ENCODE measurements at places on chromosomes 4 and X.

GRCh38 chrX:65601530-65602220 lies 65.8 kb upstream of the MSN start:
- no peak for DNase-seq

DNA sequence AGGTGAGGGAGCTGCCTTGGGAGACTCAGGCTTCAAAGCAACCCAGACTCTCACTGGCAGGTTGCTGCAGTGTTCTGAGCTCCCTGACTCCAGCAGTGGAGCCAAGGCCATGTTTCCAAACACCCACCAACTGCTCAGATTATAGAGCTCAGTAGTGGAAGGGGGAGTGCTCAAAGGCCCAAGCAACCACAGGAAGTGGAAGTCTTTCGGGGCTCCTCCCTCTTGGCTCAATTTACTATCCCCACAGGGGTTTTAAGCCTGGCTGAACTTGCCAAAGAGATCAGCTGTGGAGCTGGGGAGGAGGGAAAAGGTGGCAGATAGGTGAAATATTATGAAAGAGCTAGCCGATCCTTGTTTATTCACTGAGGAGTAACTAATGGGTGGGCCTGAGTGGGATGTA lies 82.5 kb downstream of the HPRT1 start:
- DNase-seq: no peak

DNA sequence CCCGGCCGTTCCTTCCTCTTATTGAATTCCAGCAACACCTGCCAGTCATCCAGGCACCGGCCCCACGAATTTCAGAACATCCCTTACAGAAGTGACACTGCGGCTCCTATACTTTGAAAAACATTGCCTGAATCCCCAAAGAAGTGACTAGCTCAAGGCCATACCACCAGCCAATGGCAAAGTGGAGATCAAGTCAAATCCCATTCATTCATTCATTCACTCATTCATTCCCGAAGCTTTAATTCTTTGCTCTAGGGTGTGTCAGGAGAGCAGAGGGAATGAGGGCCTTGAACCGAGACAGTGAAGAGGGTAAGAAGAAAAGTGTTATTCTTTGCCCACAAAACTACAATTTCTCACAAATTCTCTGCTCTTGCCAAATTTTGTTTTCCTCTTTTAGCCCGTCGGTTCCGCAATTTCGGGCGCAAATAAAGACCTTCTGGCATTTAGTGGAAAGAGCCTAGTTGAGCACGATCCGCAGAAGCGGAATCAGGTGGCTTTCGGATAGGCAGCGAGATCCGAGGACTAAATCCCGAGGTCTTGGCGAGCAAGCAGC lies 824 bp upstream of the HMGB3 start:
- no peak for DNase-seq

- DNase-seq: no peak
Measured at GRCh38 chr4:108148316-108148715, 20.4 kb downstream of the LEF1 start.

Data from kidney epithelial cell (primary cell).